Activated CD8-positive, alpha-beta memory T cell treated with anti-CD3 and anti-CD28 coated beads, Interleukin-2, amount 50 U/mL, for 4 hours (primary cell): ENCODE measurements at places on chromosomes 12 and 14.

- no peak for DNase-seq
These were observed 57.2 kb downstream of the MVK start for GRCh38 chr12:109630815-109631214.

DNA sequence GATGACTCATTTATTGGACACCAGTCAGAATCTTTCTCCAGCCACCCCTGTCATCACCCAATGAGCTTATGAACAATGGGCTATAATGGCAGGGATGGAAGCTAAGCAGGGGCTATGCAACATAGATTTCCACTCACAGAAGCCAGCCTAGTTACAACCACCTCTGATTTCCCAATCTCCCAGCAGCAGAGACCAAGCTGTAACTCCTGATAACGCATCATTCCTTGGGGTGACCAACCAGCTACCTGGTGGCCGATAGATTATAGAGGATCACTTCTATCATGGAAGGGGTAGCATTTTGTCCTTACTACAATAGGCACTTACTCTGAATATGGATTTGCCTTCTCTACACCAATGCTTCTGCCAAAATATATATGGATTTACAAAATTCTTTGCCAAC lies 302.3 kb upstream of the ATXN7L3B start:
- DNase-seq: no peak

- no peak for DNase-seq
These were observed 40.7 kb downstream of the CORO1C start for GRCh38 chr12:108690542-108691174.

DNA sequence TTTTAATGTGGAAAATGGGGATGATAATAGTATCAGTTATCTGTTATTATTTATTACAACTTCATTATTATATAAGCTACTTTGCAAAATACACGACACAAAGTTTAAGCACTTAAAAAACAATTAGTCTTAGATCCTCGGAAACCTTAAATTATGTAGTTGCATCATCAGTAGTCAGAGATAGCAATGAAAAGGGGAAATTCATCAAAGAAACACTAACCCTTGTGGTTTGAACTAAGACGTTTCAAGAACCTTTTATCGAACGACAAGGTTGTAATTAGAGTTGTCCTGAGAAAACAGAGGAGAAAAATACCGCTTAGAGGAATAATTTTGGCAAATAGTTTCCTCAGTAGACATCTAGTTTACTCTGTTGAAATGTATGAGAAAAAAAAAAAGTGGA lies 198.5 kb downstream of the PTPRO start:
- DNase-seq: no peak

GRCh38 chr12:58882826-58883225 lies 37.5 kb downstream of the LRIG3 start:
- DNase-seq: no peak

GRCh38 chr12:126210026-126210425 lies 1144.8 kb downstream of the AACS start:
- no peak for DNase-seq

- DNase-seq: no peak
These were observed 1.9 kb downstream of the PPP1R3E start for GRCh38 chr14:23300687-23301223.

GRCh38 chr14:60189923-60190840 lies 25.0 kb upstream of the DHRS7 start:
- no peak for DNase-seq

GRCh38 chr14:51895375-51895774 lies 35.0 kb downstream of the GNG2 start:
- no peak for DNase-seq

DNA sequence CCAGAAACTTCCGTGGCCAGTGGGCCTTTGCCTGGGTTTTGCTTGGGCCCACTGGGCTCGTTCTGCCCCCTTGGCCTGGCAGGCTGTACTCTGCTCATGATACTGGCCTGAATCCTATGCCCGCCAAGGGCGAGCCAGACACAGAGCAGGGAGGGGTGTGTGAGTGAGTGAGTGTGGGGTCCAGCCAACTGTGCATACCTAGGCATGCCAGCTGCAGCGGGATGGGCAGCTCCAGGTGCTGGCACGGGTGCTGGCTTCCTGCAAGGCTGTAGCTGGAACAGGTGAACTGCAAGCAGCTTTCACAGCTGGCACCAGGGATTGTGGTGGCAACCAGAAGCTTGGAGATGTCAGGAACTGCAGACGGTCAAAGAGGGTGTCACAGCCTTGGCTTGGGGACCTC lies 1276.4 kb downstream of the SLC16A7 start:
- no peak for DNase-seq

- no peak for DNase-seq
These were observed 20.4 kb downstream of the VWF start for GRCh38 chr12:6104027-6104426.

GRCh38 chr14:87079416-87079815 lies 913.6 kb downstream of the GALC start:
- no peak for DNase-seq

- peak; percentile 54 for DNase-seq
These were observed 5.5 kb downstream of the CEP170B start for GRCh38 chr14:104870368-104871144.

GRCh38 chr12:19912991-19913390 lies 455.3 kb upstream of the PDE3A start:
- no peak for DNase-seq

GRCh38 chr12:75196408-75196807 lies 13.2 kb downstream of the KCNC2 start:
- DNase-seq: no peak

- DNase-seq: no peak
These were observed 448.3 kb downstream of the PCNX1 start for GRCh38 chr14:71355324-71356201.

- DNase-seq: no peak
These were observed 13.9 kb upstream of the NUDT4 start for GRCh38 chr12:93363841-93364297.

- DNase-seq: no peak
These were observed 90.4 kb upstream of the TMCC3 start for GRCh38 chr12:94740601-94741362.

DNA sequence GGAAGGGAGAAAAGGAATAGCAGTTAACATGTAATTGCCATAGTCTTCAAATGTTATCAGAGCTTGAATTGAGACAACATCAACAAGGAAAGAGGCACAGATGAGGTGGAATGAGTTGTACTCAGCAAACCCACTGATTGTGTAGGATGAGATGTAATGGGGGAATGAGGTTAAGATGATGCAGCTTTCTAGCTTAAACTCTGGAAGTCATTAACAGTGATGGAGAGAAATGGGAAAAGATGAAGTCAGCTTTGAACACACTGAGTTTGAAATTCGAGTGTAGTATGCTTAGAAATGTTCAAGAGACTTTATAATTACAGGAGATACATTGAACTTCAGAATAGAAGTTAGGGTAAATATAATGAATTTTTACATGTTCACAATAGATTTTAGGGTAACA lies 106.9 kb downstream of the PRKD1 start:
- no peak for DNase-seq

- DNase-seq: no peak
These were observed 39.9 kb upstream of the SYCP3 start for GRCh38 chr12:101779200-101779599.

DNA sequence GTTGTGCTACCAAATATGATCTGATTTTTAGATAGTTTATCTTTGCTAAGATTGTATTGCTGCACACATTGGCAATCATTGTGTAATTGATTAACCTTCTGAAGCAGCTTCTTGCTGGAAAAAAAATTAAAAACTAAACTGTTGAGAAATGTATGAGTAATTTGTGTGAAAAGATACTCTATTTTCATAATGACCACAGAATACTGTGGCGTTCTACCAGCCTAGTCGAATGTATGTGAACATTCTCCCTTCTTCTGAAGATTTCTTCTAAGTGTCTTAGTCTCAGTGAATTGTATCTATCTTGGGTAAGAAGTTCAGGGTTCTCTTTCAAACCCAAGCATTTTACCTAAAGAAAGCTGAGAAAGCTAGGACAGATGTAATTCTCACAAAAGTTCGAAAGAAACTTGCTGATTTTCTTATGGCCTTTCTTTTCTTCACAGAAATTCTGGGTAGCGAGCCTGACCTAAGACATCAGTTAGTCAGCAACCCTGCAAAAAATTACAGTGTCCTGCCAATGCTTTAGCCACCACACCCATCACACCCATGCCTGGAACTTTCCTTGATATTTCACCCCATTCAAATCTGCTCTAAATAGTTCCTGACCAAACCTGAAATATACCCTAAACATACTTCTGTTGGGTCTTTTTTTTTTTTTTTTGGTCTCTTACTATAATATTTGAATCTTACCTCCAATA lies 27.1 kb upstream of the C12orf71 start:
- no peak for DNase-seq

DNA sequence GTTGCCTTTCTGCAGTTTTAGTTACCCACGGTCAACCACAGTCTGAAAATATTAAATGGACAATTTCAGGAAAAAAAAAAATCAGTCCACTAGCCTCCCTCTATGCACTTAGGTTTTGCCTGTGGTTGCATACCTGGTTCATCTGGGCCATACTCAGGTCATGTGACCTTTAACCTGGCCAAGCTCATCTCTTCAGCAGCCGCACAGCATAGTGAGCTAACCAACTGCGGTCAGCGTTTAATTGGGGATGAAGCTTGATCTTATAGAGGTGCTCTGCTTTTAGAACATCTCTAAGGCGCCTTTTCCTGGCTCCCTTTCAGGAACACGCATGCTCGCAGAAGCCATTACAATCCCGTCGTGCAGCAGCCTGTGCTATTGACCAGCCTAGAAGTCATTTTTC lies 177.2 kb upstream of the HMGA2 start:
- no peak for DNase-seq

- no peak for DNase-seq
These were observed 168.1 kb upstream of the PELI2 start for GRCh38 chr14:55950135-55950534.

- no peak for DNase-seq
These were observed 183.2 kb upstream of the FRMD6 start for GRCh38 chr14:51468523-51468922.

- no peak for DNase-seq
These were observed 11.8 kb upstream of the TAMALIN start for GRCh38 chr12:51994959-51995358.

DNA sequence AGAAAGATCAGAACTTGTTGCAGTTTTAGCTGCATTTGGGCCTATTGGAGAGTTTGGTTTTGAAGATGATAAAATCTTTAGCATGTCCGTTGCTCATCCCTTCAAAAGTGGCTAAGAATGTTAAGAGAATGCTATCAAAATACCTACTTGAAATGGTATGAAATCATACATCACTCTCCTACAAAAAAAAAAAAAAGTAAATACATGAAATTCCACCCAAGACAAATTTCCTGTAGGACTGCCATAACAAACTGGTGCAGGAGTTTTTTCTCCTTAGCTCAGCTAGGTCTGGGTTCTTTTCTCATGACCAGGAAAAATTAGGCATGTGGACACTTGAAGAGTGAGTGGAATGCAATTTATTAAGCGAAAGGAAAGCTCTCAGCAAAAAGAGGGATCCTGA lies 15.9 kb upstream of the FAR2 start:
- no peak for DNase-seq

DNA sequence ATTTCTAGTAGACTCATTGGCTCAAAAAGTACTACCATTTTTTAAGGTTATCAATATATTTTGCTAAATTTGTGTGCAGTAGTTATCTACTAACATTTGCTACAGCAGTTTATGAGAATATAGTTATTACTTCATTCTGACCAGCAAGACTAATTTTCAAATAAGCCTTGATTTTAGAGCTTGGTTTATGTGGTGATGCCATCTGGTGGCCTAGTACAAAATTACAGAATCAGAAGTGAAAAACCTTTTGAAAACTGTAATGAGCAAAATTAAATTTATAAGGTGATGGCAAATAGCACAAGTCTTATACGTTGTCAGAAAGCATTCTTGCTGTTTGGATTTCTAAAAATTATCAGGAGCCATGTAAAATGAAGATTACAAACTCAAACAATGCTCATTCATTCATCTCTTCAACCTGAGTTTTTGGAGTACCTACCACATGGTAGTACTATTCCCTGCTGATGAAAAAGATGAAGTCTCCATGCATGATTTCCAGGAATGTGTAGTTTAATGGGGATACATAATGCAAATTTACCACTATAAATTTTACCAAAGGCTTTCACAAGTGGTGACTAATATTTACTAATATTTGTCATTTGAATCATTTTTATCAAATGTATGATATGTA lies 51.0 kb downstream of the MAGOHB start:
- DNase-seq: no peak

GRCh38 chr14:31560759-31561154 lies 447 bp upstream of the NUBPL start:
- DNase-seq: no peak

- no peak for DNase-seq
These were observed 51.3 kb downstream of the KCNA5 start for GRCh38 chr12:5094986-5095385.

GRCh38 chr12:2429032-2429431 lies 365.7 kb upstream of the FKBP4 start:
- DNase-seq: no peak

GRCh38 chr14:101791919-101792572 lies 30.5 kb downstream of the PPP2R5C start:
- no peak for DNase-seq

- DNase-seq: peak; percentile 59
These were observed 7.6 kb downstream of the EVL start for GRCh38 chr14:100072783-100073346.

DNA sequence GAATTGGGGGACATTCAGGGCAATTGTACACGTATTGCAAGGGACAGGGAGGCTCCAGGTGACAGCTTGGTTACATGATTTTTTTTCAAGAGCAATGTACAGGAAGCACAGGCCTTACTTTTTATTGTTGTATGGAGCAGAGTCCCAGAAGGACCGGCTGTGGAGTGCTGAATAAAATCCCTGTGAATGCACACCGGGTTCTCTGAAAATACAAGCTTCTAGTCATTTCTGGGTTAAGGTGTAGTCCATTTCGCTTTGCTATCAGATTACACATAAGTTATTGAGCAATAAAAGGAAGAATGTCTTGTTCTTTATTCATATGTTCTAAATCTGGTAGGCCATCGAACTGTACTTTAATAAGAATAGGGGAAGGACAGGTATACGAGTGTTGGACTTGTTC lies 52.2 kb downstream of the PDE3A start:
- no peak for DNase-seq

DNA sequence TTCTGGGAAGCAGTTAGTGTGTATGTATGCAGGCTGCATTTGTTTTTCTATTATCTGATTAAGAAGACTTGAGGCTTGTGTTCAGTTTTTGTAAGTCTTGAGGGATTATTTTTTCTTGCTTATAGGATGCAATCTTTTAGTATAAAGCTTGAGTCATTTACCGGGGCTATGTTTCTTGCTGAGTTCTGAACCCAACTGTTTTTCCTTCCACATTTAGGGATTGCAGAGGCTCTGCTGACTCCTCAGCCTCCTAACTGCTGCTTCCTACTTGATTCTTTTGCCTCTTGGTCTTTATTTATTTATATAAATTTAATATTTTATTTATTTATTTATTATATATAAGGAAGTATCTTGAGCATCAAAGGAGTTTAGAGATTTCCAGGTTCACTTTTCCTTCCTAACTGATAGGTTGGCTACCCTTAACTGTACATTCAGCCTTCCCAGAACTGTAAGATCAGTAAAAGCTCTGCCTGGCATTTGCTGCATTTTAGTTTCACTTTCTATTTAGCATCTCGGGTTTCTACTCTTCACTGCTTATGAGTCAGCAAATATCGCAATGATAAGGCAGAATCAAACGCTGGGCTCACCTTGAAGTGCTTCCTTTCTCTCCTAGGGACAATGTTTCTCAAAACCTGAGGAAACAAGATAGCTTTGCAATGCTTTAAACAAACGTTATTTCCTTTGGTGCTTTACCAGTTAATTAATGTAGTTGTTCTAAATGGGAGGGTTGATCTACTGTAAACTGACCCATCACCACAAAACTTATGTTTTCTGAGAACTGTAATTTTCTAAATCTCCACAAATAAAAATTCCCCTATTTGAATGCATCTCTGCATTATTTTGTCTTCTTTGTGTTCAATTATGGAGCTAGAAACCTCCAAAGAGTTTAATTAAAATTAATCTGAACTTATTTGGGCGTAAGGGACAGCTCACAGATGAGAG lies 1183.7 kb upstream of the TMEM132C start:
- DNase-seq: no peak
